ENCODE measurements at places on chromosomes 13 and 19. TPM values are rescaled to one million over a fixed set of nuclear protein-coding genes. Genes with fewer than 3 reads are reported as not detected.

The ZNF577 gene
- 1.6 TPM for total RNA-seq

The MIR17HG gene
- total RNA-seq, result 5.8 TPM

The ZNF784 gene
- total RNA-seq, result 3.9 TPM

The LCP1 gene
- total RNA-seq, result 0.38 TPM

The PGLYRP2 gene
- not detected for total RNA-seq

The TSEN34 gene
- 25.9 TPM for total RNA-seq

The ATCAY gene
- total RNA-seq, result not detected

The POLRMT gene
- 19.3 TPM for total RNA-seq

The TLE6 gene
- total RNA-seq, result 0.97 TPM

The CAPN12 gene
- not detected for total RNA-seq

The GJB2 gene
- total RNA-seq, result not detected

The VSIG10L gene
- total RNA-seq, result under 0.01 TPM

The PCSK4 gene
- total RNA-seq, result 0.32 TPM

The DNMT1 gene
- total RNA-seq, result 63.2 TPM

The VSTM1 gene
- total RNA-seq, result not detected

The SPRED3 gene
- 1.8 TPM for total RNA-seq

The RUBCNL gene
- total RNA-seq, result not detected

The NKPD1 gene
- total RNA-seq, result 0.13 TPM

The ZNF575 gene
- 0.16 TPM for total RNA-seq

The ELAVL3 gene
- not detected for total RNA-seq

The ZNF578 gene
- 3.9 TPM for total RNA-seq

The LHB gene
- total RNA-seq, result not detected

The LIM2 gene
- not detected for total RNA-seq

Measured in bladder microvascular endothelial cell (primary cell).